Amygdala (tissue), 56 donors: ENCODE measurements at places on chromosomes 3 and 15.

GRCh38 chr3:142105991-142106390 is 43.4 kb downstream of the TFDP2 start:
- no peak for DNase-seq

DNA sequence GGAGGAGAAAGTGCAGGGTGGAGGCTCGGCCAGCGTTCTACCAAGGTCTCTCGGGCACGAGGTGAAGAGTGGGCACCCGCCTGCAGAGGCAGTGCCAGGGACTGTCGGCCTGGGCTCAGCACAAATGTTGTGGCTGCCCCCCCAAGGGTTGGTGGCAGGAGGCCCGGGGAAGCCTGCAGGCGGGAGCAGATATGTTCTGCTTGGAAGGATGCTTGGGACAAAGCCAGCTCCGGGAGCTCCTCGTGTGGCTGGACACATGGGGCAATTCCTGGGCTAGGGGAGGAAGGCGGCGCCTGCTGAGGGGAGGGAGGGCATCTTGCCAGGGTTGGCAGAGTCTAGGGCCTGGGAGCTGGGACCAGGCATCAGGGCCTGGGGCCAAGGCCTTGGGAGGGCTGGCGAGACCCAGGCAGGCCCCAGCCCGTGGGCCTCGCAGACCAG is 30.4 kb upstream of the FBLN2 start:
- peak; percentile 75 for DNase-seq

GRCh38 chr3:156252656-156253055 is 132.3 kb downstream of the KCNAB1 start:
- no peak for DNase-seq

DNA sequence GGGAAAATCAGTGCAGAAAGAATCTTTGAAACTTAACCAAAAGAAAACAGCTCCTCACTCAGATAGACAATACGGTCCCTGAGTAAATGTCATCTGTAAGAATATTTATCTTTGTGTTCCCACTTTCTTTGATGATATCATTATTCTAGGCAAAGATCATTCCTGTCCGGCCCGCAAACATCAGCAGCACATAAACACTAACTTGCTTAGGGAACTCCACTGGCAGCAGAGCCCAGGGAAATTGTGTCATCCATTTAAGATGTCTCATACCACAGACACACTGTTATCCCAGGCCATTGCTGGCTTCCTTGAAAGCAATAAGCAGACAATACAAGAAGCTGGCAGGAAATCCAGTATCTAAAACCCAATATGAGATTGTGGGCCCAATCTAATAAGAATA is 20.1 kb upstream of the CD96 start:
- DNase-seq = no peak

DNA sequence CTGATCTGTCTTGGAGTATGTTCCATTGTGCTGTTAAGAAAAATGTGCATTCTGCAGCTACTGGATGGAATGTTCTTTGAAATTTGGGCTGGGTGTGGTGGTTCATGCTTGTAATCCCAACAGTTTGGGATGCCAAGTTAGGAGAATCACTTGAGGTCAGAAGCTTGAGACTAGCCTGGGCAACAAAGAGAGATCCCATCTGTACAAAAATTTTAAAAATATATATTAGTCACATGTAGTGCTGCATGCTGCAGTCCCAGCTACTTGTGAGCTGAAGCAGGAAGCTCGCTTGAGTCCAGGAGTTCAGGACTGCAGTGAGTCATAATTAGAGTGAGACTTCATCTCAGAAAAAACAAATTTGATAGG is 62.8 kb upstream of the PLSCR4 start:
- no peak for DNase-seq

GRCh38 chr3:51275111-51275805 is 109.8 kb upstream of the MANF start:
- no peak for DNase-seq

DNA sequence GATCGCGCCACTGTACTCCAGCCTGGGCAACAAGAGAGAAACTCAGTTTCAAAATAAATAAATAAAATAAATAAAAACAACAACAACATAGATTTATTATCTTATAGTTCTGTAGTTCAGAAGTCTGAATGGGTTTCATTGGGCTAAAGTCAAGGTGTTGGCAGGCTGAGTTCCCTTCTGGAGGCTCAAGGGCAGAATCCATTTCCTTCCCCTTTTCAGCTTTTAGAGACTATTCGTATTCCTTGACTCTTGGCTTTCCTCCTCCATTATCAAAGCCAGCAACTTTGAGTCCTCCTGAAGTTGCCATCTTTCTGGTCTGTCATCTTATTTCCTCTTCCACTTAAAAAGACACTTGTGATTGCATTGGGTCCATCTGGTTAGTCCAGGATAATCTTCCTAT is 12.1 kb downstream of the BLM start:
- DNase-seq = no peak

GRCh38 chr3:111476701-111477100 is 65.3 kb upstream of the CD96 start:
- no peak for DNase-seq
